ENCODE measurements at places on chromosomes 5 and 9. TPM values are rescaled to one million over a fixed set of nuclear protein-coding genes. Genes with fewer than 3 reads are reported as not detected.

GRM6 gene
- not detected for total RNA-seq

DDX46 gene
- 20.5 TPM for total RNA-seq

FOXD4L3 gene
- total RNA-seq = 0.10 TPM

PCDHGA1 gene
- total RNA-seq = 1.4 TPM

PCDHB10 gene
- total RNA-seq = 0.79 TPM

CCNI2 gene
- total RNA-seq = not detected

PCDHGA6 gene
- total RNA-seq = 6.7 TPM

GLDC gene
- 0.33 TPM for total RNA-seq
